ENCODE measurements at places on chromosomes 11 and 22.

GRCh38 chr22:31603574-31603973 is 58.4 kb downstream of the PISD start:
- no peak for DNase-seq

DNA sequence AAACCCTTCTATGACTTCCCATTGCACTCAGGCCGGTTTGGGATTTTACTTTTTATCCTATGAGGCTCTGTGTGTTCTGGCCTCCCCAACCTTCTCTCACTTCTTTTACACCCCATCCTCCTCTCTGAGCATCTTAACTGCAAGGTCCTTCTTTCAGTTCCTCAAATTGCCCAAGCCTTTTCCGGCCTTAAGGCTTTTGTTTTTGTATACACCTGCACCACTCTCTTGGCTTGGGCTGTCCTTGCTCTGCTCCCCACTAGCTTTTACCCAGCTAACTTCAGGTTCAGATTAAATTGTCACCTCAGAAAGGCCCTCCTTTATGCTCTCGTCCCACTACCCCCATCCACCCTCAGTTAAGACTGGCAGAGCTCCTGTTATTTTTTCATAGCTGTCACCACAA is 55.5 kb downstream of the FAM83F start:
- no peak for DNase-seq

- DNase-seq = no peak
Observed at GRCh38 chr22:37278261-37278660, 4.0 kb upstream of the CYTH4 start.

- no peak for DNase-seq
Observed at GRCh38 chr11:10653946-10654810, 39.4 kb downstream of the IRAG1 start.

GRCh38 chr22:47042116-47042825 is 279.8 kb downstream of the TBC1D22A start:
- no peak for DNase-seq

DNA sequence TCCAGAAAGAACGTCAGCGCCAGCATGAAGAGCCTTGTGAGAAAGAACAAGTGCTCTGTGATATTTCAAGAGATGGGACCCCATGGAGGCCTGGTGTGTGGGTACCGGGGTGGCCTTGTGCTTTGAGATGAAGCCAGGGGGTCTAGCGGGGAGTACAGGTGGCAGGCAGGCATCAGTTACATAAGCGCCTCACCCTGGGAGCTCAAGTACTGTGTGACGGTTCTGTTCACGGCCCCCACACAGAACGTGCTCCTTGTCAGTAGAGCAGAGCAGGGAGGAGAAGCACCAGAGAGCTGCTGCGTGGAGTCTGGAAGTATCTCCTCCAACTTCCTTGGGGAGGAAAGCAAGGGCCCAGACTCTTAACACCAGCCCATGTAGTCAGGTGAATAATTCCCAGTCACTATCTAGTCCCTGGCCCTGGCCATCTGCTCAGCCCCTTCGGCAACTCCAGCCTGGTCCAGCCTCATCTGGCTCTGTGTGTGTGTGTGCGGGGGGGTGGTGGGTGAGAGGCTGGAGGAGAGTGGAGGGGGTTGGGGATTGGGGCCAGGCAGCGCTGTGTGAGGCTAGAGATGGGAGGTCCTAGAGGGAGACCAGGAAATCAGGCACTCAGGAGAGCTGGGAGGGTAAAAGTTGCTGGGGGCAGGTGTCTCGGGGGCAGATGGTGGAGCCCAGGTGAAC is 32.4 kb downstream of the MCM5 start:
- DNase-seq = no peak

DNA sequence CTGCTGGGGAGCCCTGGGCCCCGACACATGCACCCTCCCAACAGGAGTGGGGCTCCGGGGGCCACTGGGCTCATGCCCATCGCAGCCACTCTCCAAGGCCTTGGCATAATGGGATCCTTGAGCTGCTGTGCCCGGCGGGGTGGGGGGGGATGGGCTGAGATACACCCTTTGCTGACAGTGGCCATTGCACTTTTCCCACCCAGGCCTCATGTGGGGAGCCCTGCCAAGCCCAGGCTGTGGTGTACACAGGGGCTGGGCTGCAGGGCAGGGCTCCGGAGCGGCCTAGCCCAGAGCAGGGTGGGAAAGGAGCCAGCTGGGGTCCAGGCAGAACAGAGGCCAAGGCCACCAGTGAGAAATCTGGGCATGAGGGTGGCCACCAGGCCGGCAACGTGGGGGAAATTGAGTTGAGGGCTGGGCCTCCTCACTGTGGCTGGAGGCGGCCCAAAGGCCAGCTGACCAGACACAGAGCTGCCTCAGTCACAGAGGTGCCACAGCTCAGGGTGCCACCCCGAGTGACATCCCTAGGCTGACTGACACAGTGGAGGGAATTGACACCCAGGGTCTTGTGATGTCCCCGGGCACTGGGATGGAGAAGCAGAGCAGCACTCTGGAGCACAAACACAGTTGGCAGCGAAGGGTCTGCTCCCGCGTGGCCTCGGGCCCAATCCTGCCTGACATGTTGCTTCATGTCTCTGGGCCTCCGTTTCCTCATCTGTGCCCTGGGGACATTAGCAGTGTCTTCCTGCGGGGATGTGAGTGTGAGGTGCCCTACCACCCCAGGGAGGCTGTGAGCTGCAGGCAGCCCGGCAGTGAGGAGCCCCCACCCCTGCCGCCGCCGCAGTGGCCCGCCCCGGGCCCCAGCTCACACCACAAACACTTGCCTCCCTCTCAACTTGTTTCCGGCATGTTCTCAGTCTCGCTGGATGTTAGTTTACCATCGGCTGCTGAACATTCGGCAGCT is 30.4 kb downstream of the RTN4R start:
- no peak for DNase-seq

GRCh38 chr11:110910384-110910783 is 198.1 kb upstream of the ARHGAP20 start:
- DNase-seq = no peak

- no peak for DNase-seq
Observed at GRCh38 chr22:27507111-27507611, 294.4 kb downstream of the MN1 start.

- DNase-seq = no peak
Observed at GRCh38 chr11:69004411-69005182, 8.4 kb downstream of the MRGPRF start.

DNA sequence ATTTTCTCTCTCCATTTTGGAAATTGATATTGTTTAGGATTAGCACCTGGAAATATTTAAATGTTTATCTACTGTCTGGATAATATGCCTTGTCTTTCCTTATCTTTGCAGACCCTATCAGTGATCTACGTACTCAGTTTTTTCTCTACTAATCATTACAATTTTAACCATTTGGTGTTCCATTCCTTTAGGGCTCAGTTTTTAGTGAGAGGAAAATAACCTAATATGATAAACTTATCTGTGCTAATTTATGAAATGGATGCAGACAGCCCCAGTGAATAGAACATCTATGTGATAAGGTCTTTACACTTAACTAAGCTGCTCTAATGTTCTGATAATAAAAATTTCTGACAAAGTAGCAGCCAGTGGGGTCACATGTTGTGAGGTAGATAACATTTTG is 68.5 kb downstream of the SVIP start:
- no peak for DNase-seq

DNA sequence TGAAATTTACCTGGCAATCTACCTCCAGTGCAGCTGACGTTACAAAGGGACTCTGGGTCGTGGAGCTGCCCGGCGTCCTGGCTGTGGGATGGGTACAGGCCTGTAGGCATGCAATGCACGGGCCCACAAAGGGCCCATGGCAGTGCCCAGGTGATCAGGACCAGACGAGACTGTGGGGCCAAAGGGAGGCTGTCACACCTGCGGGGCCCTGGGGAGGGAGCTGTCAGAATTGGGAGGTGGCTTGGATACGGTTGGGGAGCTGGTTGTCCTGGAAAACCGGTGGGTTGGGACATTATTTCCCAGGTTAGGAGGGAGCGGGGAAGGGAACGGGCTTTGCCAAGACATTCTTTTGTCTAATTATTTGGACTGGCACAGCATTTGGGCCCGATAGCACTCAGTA is 958.5 kb downstream of the BRD1 start:
- DNase-seq = no peak

- no peak for DNase-seq
Observed at GRCh38 chr11:6438979-6439571, 1.7 kb downstream of the HPX start.

DNA sequence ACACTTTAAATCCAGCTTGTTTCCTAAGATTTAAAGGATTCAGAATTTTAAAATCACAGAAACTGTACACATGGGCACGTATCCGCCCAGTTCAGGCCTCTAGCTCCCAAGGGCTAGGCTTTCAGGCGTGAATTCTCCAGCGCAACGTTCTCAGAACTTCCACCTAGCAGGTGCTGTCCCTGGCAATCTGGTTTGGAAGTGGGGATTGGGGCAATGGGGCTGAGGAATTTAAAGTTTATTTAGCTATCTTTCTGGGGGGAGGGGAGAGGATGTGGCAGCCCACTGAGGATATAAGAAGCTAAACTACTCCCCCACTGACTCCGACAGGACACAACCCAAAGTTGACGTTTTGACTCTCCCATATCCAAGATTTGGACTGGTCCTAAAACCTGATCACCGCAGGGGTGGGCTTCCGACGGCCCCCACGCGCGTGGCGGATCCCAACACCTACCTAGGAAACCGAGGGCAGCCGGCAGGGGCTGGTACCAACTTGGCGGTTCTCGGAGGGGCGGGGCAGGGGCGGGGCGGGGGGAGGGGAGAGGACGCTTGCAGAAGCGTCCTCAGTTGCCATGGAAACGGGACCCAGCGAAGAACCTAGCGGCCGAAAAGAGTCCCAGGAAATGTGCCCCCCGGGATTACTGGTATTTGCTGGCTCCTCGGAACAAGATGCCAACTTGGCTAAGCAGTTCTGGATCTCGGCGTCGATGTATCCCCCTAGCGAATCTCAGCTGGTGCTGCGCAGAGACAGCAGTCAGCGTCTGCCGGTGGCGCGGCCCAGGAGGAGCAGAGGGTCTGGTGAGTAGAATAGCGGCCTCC is at the start of gene HOATZ:
Gene HOATZ (plus strand): TSS at position 563 of the 816 bp plus-strand sequence. CDS start 7 bp downstream, at position 570.
- DNase-seq = no peak

DNA sequence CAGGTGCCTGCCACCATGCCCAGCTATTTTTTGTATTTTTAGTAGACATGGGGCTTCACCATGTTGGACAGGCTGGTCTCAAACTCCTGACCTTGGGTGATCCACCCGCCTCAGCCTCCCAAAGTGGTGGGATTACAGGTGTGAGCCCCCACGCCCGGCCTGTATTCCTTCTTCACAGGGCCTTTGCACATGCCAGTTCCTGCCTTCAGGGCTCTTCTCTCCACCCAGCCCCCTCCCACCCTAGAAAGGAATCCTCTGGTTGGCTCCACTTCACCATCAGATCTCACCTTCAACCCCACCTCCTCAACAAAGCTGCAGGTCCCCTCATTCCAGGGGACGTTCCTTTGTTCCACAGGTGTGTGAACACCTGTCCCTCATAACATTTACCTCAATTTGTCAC is 2.0 kb downstream of the POLR3H start:
- no peak for DNase-seq

DNA sequence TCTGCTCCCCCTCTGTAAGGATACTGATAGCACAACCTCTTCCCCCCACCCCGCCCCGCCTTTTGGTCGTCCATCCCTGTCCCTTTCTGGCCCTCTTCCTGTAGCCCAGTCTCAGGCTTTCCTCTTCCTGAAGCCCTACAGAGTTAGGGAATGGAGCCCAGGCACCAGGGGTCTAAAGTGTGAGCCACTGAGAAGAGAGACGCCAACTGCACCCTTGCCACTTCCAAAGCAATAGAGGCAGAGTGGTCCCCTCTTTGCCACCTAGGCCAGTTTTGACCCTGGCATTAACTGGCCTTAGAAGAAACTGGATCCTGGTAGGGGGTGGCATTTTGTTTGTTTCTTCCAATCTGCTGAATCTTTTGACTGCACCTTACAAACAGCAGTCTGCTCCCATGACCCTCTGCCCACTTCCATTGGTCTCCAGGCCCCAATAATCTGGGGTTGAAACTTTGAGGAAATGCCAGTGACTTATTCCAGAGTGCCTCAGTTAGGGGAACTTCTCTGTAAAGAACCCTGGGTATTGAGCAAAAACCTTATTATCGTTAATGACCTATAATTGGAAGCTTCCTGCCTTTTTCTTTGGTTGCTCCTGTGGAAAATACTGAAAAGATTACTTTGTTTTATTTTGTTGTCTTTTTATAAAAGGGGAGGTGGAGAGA is 9.7 kb upstream of the GRK2 start:
- DNase-seq = no peak

GRCh38 chr11:36265793-36266628 is 23.2 kb downstream of the COMMD9 start:
- no peak for DNase-seq
